ENCODE measurements at places on chromosomes 7 and 10. TPM values are rescaled to one million over a fixed set of nuclear protein-coding genes. Genes with fewer than 3 reads are reported as not detected.

DNA sequence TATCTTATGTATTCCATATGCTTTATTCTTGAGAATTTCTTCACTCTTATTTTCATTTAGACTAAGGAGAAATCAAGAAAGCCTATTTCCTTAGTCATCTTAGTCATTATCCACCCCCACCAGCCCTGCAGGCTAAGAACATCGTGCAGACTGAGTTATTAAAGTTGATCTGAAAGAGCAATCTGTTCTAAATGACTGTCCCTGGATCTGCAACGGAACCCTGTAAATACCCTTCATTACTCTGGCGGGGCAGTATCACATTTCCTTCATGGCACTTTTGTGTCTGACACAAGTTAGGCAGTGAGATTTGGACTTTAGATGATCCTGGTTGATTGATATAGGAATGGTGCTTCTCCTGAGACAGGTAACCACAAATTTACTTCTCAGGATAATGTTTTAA lies 3.5 kb upstream of the MYPN start:
- peak overlapping the region; percentile 83 for H3K27ac ChIP-seq
- H3K27me3 ChIP-seq = no peaks in the 10 kb centered on the region
- no peaks in the 10 kb centered on the region for H3K36me3 ChIP-seq
- no peak for DNase-seq
- peaks cover 77% of the 10 kb centered on the region for H3K4me1 ChIP-seq
- H3K4me3 ChIP-seq = peak overlapping the region; percentile 61

- no peak overlapping the region for H3K27ac ChIP-seq
- no peak for DNase-seq
- no peak overlapping the region for H3K4me3 ChIP-seq
Observed at GRCh38 chr10:117892681-117893220, 154.0 kb downstream of the RAB11FIP2 start.

NOS3 gene
- not detected for total RNA-seq

DNA sequence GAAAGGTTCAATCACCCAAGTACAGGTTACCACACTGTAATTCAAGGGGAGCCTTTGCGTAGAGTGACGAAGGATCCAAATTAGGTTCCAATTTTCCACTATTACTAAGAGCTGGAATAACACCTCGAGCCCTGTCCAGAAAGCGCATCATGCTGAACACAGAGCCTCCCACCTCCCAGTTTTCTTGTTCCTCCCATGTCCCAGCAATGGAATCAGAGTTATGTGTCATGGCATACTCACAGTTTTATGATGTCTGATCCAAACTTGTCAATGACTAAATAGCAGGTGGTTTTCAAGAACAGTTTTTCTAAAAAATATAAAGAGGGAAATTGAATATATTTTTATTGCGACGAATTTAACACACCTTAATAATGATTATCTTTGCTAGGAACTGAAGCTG lies 50.6 kb downstream of the AOAH start:
- H3K27me3 ChIP-seq = peaks cover 2% of the 10 kb centered on the region
- H3K4me1 ChIP-seq = no peaks in the 10 kb centered on the region
- no peak for DNase-seq
- H3K36me3 ChIP-seq = no peaks in the 10 kb centered on the region
- H3K27ac ChIP-seq = no peak overlapping the region

DNA sequence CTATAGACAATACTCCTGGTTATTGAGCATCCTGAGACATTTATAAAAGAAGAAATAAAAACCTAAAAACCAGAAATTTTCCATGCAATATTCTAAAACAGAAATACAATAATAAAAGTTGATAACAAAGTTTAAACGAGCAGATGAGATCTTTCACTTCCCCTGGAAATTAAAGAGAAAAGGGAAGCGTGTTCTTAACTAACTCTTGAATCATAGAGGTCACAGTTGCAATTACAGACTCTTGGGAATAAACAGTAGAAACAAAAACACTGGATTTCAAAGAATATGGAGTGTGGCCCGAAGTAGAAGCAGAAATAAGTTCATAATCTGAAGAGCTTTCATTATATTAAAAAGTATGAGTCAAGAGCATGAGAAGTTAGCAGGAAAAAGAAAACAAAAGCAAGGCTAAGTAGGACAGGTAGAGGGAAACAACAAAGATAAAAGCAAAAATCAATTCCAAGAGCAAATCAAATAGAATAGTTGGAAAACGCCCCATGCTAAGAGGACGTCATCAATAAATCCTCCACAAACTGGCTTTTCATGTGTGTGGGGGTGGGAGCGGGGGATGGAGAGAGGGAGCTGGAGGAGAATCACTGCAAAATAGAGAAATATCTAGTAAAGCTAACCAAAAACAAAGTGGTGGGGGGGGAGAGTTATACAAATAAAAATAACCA lies 55.2 kb upstream of the C10orf71 start:
- no peak for DNase-seq
- no peak overlapping the region for H3K4me3 ChIP-seq
- H3K4me1 ChIP-seq = no peaks in the 10 kb centered on the region

GRCh38 chr10:7045891-7046599 lies 364.8 kb downstream of the SFMBT2 start:
- no peak overlapping the region for H3K27ac ChIP-seq
- peaks cover 6% of the 10 kb centered on the region for H3K27me3 ChIP-seq
- DNase-seq = no peak
- H3K4me1 ChIP-seq = no peaks in the 10 kb centered on the region
- H3K36me3 ChIP-seq = no peaks in the 10 kb centered on the region
